T-cell (primary cell): ENCODE measurements at places on chromosomes 1 and 21. TPM values are rescaled to one million over a fixed set of nuclear protein-coding genes. Genes with fewer than 3 reads are reported as not detected.

Gene SLC27A3
- total RNA-seq, result 13.5 TPM

Gene RPE65
- not detected for total RNA-seq

Gene DCDC2B
- not detected for total RNA-seq

DNA sequence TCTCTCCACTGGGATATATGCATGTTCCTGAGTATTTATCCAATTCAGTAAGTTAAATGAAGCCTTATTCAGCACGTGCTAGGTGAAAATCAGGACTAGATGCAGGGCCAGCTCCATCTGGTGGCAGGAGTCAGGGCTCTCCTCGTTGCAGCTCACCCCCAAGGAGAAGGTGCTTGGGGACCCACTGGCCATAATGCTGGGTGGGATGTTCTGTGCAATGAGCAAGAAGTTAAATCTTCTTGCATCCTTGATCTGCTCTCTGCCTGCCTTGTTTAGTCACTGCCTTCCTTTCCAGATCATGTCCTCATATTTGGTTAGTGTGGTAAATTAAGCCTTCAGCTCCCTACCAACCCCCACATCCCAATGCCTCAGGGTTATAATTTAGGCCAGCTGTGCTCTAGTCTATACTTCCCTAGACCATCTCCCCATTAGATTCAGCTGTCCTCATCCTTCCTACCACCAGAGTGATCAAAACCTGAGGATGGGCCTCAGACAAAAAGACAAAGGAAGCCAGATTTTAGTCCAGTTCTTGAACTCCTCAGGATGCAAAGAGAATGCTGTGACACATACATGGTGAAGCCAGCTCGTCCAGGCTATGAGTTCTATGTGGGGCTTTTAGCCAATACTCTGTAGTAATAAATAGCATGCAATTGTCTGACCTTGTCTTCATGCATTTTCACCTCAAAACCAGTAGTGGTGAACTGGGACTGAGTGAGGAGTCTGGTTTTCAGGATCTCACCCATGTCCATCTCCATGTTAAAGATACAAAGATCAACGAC, 55.9 kb downstream of the SEC16B start:
- no peaks in the 10 kb centered on the region for H3K4me1 ChIP-seq
- DNase-seq, result no peak
- H3K4me3 ChIP-seq, result no peak overlapping the region
- no peaks in the 10 kb centered on the region for H3K36me3 ChIP-seq
- H3K27ac ChIP-seq, result no peak overlapping the region

- peaks cover 38% of the 10 kb centered on the region for H3K4me1 ChIP-seq
- H3K27ac ChIP-seq, result peak overlapping the region; percentile 94
- DNase-seq, result no peak
- H3K36me3 ChIP-seq, result peaks cover 9% of the 10 kb centered on the region
- H3K27me3 ChIP-seq, result no peaks in the 10 kb centered on the region
These were observed 1.6 kb downstream of the ELK4 start for GRCh38 chr1:205630241-205630640.

- H3K36me3 ChIP-seq, result no peaks in the 10 kb centered on the region
- no peak overlapping the region for H3K27ac ChIP-seq
These were observed 46.3 kb upstream of the ETS2 start for GRCh38 chr21:38759413-38759812.
